Right renal cortex interstitium (tissue), 3 donors: ENCODE measurements at places on chromosomes 5 and 9.

- DNase-seq = no peak
Observed at GRCh38 chr9:72268961-72269360, 96.0 kb downstream of the ZFAND5 start.

DNA sequence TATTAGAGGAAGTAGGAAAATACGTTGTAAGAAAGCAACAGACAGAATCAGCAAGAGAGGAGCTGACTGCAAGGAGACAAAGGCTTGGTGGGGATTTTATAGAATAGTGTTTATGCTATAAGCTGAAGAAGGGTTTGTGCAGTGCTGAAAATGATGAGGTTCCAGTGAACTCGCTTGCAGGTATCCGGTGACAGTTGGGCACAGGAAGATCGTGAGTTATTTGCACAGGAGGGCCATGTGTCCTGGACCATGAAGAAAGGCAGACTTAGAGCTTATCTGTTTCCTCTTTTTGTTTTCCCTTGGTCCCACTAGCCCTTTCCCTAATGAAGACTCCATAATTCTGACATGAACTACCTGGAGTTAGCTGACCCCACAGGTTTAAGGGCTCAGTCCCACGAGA is 61.4 kb downstream of the NXNL2 start:
- DNase-seq = no peak

DNA sequence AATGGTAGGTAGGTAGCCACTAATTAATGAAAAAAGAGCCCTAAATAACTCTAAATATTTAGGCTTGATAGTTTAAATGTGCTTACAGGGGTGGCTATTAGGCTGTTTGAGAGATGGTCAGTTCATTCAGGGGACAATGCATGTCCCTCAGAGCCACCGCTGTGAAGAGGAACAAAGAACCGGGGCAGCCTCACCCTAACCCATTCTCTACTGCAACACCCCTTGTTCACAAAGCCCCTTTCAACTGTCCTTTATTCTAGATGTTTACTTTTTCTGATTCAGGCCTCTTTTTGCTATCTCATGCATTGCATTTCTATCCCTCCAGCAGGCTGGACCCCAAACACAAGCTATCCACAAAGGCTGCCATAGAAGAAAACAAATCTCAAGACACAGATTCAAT is 906.7 kb downstream of the NR2F1-AS1 start:
- no peak for DNase-seq

- DNase-seq = no peak
Observed at GRCh38 chr9:134040781-134041648, 15.7 kb downstream of the BRD3OS start.

DNA sequence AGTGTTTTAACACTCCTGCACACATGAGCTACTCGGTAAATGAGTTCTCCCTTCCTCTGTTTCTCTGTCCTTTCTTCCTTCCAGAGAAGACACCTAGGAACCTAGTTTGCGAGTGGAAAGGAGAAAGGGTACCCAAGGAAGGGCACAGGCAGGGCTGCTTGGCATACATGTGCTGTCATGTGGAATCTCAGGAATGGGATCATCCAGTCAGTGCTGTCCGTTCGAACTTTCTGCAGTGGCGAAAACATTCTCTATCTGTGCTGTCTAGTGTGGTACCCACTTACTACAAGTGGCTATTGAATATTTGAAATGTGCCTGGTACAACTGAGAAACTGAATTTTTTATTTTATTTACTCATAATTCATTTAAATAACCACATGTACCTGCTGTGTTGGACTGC is 28.0 kb downstream of the NLN start:
- DNase-seq = no peak

- DNase-seq = no peak
Observed at GRCh38 chr5:134138416-134139376, 24.2 kb downstream of the TCF7 start.

DNA sequence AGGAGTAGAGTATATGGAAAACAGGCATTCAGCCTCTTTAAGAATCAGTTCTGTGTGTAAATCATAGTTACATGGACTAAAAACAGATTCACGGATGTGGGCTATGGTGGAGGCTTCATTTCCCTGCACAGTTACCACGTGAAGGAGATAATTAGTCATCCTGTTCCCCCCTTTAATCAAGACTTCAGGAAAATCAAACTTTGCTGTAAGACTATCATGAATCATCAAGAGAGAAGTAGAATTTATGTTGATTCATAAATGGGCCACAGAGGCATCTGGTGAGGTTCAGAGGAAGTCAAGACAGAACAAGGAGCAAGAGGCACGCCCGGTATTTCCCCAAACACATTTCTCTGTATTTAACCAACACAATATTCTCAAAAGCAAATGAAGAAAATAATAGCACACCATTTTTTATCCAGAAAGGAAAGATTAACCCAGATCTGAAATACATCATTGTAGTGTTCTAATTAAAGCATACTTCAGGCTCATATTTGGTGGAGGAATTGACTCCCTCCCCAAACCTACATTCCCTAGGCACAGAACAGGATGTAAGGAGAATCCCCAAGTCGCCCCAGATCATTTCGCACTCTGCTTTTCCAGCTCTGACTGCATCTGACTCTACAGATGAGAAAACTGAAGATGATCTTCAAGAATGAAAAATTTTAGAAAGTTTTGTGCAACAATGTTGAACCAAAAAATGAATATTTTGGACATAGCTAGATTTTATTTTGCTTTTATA is 175.8 kb upstream of the GAS1 start:
- no peak for DNase-seq

DNA sequence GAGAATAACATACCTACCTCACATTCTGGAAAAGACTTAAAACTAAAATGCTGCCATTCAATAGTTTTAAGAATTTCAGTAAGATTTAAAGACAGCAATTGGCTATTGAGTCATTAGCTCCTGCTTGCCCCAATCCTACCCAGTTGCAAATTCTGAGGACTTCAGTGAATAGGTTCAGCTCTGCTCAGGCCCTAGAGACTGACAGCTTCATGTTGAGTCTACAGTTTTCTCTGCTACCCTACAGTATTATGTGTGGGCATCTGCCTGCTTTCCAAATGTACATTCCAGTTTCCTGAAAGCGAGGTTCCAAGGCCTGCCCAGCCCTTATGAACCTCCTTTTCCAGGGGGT is 61.5 kb downstream of the ARSB start:
- no peak for DNase-seq

DNA sequence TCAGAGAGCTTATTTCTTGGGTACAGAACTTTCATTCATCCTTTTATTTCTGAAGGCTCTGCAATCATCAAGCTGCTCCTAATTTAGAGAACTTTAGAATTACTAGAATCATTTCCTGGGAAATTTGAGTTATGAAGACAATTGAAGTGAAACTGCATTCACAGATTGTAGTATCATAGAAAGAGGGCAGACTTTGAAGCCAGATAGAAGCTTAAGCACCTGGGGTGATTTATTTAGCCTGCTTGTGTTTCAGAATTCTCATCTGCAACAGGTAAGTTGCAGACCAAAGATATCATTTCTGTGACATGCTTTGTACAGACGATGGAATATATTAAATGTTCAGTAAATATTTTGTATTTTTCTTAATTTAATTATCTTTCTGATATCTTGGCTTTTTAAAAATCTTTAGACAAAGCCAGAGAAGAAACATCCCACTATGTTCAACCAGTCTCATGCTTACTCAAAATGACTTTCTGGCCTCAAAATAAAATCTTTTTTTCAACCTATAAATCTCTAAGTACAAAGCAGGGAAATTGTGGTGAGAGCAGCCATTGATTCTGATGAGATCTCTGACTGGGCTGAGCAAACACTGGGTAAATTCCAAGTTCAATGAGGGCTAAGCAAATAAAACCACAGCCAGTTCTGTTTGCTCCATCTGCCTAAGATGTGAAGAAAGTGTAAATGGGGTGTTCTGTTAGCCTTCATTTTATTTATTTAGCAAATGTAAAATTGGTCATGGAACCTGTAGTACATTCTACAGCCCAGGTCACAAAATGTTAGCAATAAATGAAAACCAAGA is 264.7 kb upstream of the CCNG1 start:
- DNase-seq = no peak

GRCh38 chr5:56026863-56027300 is 32.1 kb upstream of the IL6ST start:
- no peak for DNase-seq

DNA sequence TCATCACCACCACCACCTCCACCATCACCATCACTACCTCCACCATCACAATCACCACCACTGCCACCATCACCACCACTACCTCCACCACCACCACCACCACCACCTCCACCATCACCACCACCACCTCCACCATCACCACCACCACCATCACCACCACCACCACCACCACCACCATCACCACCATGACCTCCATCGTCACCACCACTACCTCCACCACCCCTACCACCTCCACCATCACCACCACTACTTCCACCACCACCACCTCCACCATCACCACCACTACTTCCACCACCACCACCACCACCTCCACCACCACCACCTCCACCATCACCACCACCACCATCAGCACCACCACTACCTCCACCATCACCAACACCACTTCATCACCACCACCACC is 23.5 kb upstream of the ADCY2 start:
- no peak for DNase-seq

DNA sequence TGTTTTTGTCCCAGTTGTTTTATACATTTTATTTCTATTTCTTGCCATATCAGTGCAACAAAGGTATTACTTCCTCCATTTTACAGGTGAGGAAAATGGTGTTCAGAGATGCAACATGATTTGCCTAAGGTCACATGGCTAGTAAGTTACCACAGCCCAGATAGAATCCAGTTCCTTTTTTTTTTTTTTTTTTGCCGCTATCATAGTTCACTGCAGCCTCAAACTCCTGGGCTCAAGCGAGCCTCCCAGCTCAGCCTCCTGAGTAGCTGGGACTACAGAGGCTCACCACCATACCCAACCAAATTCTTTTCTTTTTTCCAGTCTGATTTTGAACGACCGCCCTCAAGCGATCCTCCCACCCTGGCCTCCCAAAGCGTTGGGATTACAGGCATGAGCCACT is 480 bp upstream of the CCDC69 start:
- DNase-seq = no peak
